ENCODE measurements at places on chromosomes 1 and 21.

DNA sequence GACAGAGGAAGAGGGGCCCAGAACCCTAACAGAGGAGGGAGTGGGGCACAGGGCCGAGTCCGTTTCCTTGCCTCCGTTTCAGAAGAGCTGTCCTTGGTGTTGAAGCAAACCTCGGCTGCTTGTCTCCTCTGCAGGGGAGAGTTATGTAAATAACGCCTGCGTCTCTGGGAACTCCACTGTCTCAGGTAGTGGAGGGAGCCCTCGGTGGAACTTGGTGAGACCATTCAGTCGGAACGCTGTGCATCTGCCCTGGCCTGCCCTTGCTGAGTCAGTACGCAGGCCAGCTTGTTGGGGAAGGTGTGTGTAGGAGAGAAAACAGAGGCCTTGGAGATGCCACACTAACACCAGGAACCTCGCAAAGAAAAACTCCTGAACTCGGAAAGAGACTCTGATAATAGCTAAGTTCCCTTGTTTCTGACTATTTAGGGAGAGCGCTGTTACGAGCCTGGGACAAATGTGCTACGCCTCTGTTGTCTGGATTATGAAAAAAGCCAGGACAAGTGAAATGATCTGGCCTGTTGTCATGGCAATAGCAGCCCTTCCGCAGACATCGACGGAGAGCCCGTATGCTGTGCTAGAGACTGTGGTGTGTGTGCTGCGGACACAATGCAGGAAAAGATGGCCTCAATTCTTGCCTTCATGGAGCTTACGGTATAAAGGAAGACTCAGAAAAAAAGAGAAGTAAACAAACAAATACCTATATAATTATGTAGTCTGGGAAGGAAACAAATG lies 94.6 kb upstream of the AKT3 start:
- no peak for DNase-seq

DNA sequence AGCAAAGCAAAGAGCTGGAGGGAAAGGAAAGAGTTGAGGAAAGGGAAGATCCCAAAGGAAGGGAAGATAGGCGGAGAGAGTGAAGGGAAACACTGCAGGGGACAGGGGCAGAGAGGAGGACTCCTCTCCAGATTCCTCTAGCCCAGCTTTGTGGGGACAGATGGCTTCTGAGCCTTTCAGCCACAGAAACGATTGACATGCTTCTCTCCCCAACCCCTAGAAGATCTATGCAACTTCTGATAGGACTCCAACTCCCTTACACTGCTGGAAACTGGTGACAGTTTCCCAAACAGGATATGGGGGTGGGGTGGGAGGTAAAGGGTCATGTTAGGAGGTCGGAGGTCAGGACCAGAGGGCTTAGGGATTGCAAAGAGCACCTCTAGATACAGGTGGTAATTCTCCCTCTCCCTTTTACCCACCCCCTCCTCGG lies 6.5 kb downstream of the MEX3A start:
- no peak for DNase-seq

DNA sequence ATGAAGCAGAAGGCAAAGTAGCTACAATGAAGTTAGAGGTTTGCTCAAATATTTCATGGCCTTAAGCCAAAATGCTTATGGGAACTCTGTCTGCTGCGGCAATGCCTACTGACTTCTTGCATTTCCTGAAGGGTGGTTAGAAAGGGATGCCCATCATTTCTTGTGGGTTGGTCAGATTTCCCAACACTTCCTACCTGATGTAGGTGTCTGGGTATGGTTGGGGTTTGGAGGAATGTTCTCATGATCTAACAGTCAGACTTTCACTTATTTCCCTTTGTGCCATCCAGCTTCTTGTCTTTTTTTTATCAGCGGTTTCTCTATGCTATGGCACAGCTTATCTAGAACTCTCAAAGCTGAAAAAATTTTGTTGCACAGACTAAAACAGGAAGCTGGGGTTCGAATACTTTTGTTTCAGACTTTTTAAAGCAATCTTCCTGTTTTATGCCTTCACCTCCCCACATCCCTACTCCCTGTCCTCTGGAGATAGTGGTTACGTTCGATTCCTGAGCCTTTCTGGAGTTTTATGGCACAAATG lies 307.7 kb downstream of the USP25 start:
- no peak for DNase-seq

DNA sequence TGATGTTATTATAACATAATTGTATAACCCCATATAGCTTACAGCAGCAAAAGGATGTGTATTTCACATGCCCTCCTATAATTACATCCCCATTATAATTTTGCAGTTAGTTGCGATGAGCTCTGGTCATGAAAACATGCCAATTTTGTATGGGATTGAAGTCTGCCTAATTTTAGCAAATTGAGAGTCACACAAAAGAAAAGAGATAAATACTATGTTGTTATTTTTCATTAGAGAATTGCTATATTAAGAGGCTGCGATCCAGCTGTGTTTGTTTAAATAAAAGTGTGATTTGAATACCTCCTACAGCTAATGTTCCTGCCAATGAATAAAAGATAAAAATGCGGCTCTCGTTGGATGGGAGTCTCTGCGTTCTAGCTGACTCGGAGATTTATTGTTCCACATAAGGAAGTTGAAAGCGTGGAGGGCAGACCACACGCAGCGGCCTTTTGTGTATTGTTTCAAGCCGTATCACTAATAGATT lies 461.0 kb upstream of the NFIA start:
- no peak for DNase-seq

GRCh38 chr1:76083189-76083588 lies 8.6 kb downstream of the ST6GALNAC3 start:
- DNase-seq = no peak

GRCh38 chr1:47474278-47475193 lies 36.7 kb downstream of the FOXD2 start:
- no peak for DNase-seq

DNA sequence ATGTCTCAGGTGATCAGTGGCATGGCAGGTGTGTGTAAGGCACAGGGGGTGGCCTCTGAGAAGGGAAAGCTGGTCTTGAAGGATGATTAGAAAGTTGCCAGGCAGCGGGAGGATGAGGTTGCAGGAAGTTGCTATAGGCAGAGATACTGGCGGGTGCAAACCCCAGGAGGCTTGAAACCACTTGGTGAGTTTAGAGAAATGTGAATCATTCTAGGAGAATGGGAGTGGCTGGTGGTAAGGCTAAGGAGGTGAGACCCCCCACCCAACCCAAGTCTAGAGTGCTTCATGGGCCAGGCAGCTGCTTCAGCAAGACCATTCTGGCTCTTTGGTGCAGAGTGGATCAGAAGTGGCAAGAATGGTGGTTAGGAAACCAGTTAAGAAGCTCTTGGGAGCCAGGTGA lies 9.0 kb downstream of the SH2D2A start:
- peak; percentile 79 for DNase-seq

GRCh38 chr1:235703506-235703905 lies 53.9 kb upstream of the GNG4 start:
- no peak for DNase-seq

GRCh38 chr1:161073474-161074121 lies 3.9 kb upstream of the ARHGAP30 start:
- no peak for DNase-seq

DNA sequence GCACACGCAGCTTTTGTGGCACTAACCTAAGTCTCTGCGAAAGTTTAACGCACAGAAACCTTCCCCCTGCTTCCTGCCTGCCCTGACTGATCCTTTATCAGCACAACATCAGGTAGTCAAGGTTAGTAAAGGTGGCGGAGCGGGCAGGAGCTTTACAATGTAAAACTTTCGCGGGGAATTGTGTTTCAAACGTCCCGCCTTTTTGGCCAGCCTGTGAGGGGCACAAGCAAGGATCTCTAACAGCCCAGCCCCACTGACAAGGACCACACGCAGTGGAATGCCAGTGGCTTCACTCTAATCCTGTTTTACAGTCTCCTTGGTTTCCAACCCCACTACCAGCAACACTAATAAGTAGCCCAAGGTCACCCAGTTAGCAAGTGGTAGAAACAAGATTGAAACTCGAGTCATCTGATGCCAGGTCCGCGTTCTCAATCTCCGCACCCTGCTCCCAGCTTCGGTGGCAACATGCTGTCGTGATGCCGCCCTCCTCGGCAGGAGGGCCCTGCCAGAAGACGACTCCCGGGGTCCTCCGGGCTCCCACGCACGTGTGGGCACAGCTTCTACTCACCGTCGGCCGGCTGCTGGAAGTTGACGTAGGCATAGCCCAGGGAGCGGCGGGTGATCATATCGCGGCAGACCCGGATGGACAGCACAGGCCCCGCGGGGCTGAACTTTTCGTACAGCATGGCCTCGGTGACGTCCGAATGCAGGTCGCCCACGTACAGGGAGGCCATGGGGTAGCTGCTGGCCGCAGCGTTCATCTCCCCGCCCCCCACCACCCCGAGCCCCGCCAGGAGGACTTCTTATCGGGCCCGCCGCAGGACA lies 1.2 kb downstream of the PABPC4 start:
- DNase-seq = peak; percentile 84

DNA sequence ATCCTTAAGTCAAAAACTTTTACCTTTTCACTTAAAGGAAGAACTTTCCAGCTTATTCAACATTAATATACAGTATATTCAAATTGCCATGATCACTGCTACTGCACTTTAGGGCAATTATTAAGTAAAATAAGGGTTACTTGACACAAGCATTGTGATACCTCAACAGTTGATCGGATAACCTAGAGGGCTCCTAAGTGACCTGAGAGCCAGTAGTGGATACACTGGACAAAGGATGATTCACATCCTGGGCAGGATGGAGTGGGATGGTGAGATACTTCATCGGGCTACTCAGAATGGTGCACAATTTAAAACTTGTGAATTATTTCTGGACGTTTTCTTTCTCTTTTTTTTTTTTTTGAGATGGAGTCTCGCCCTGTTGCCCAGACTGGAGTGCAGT lies 54.5 kb upstream of the PPM1J start:
- DNase-seq = no peak

GRCh38 chr1:201639826-201640225 lies 100.9 kb downstream of the NAV1 start:
- no peak for DNase-seq

DNA sequence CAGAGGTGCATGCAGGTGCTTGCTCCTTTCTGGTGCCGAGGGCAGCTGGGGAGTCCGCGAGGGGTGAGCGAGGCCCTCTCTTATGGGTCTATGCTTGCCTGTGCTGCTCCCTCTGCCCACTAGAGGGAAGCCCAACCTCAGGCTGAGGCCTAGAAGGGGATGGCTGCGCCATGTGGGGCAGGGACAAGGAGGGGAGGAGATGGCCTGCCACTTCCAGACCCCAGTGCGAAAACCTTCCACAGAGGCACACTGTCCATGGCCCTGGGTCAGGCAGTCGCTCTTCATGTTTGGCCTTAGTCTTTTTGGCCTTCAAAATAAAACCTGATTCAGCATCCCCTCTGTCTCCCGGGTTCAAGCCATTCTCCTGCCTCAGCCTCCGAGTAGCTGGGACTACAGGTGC lies 14.0 kb downstream of the RHBG start:
- DNase-seq = peak; percentile 88

GRCh38 chr1:36888811-36889477 lies 145.4 kb downstream of the GRIK3 start:
- DNase-seq = no peak

- no peak for DNase-seq
Observed at GRCh38 chr1:199774433-199775089, 252.9 kb upstream of the NR5A2 start.

- DNase-seq = no peak
Observed at GRCh38 chr1:31364561-31365250, 8.2 kb downstream of the FABP3 start.

DNA sequence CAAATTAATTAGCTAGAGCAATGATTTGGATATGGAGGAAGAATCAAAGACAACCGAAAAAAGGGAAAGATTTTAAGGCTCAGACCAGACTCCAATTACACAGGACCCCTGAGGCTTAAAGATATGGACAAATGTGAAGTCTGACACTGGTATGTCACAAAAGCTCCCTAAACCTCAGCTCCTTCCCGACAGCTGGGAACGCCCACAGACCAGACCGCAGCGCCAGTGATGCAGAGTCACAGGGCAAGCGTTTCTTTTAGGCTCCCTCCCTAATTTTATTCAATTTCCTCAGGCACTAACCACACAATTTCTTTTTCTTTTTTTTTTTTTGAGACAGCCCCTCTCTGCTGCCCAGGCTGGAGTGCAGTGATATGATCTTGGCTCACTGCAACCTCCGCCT lies 40.2 kb downstream of the NID1 start:
- no peak for DNase-seq

DNA sequence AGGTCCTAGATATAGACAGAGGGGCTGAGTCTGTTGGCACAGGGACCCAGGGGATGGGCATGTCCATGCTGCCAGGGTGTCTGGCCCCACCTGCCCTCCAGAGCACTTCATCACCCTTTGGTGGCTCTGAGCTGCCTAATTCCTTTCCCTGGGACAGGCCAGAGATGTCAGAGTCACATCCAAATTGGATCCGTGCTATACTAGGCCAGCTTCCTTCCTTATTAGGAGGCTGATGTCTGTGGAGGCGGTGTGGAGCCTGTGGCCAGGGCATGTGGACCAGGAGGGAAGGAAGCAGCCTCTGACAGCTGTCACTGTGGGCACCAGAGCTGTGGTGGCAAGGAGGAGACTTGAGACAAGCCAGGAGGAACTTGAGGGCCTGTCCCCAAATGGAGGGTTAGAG lies 77.7 kb upstream of the TMEM51 start:
- DNase-seq = no peak

- peak; percentile 15 for DNase-seq
Observed at GRCh38 chr1:65940126-65940525, 147.4 kb downstream of the PDE4B start.

- no peak for DNase-seq
Observed at GRCh38 chr1:187665483-187665882, 836.7 kb downstream of the PLA2G4A start.

DNA sequence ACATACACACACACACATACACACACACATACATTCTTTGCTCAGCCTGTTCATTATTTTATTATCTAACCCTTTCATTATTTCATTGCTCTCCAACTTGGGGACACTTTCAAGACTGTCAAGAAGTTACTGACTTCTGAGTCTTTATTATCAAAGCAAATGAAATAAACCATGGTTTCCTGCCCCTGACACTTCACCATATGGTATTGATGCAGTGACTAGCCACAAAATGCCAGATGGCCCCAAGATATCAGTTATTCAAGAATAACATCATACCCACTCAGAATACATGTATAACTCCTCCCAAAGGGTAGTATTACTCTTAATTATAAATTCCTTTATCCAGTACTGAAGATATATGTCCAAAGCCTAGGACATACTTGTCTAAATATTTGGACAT lies 197.3 kb downstream of the MRPL39 start:
- no peak for DNase-seq
